ENCODE measurements at places on chromosomes 12 and 14.

GRCh38 chr12:50111395-50111692 lies 692 bp upstream of the COX14 start:
- DNase-seq = no peak

DNA sequence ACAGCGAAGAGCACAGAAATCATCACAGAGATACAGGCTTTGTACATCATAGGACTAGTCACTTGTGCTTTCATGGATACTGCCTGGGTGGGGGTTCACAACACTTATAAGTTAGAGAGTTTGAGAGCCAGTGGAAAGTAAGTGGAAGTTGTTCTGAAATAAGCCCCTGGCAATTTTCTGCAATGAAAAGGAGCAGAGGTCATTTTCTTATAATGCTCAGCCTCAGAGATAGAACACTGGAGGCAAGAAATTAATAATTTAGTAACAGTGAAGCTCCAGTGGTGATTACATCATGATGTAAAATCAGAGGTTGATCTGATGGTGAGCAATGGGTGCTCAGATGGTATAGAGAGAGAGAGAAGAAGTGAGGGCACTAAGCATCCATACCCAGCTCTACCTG lies 5.8 kb downstream of the KRT6A start:
- no peak for DNase-seq

GRCh38 chr12:12902036-12902435 lies 10.7 kb downstream of the GPRC5A start:
- DNase-seq = no peak

GRCh38 chr14:68516342-68516741 lies 276.5 kb downstream of the ZFP36L1 start:
- no peak for DNase-seq

DNA sequence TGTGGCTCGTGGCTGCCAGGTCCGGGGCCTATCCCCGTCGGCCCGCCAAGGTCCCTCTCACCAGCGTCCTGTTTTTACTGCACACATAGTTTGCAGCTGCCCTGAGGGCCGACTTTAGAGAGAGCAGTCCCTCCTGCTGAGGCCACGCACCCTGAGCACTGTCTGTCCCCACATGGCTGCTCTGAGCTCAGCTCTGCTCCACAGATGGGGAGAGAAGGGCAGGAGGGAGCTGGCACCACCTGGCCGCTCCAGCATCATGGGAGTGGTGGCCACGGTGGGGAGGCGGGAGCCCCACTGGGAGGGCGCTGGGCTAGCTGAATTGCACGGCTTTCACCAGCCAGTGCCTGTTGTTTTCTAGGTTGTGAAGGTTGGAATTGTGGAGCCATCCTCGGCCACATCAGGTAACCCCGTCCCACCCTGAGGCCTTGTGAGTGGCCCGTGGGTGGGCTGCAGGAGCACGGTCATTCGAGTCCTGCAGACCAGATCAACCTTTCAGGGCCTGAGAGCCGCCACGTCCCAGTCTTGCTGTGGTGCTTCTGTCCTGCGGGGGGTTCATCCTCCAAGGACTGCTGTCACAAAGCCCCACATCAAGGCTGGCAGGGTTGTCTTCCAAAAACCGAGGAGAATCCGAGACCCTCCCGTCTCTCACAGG lies 7.4 kb upstream of the TEX22 start:
- no peak for DNase-seq

GRCh38 chr14:68464711-68465110 lies 328.2 kb downstream of the ZFP36L1 start:
- no peak for DNase-seq

GRCh38 chr14:77044783-77045237 lies 16.3 kb upstream of the IRF2BPL start:
- no peak for DNase-seq

GRCh38 chr12:51870504-51870903 lies 17.4 kb upstream of the ANKRD33 start:
- no peak for DNase-seq

DNA sequence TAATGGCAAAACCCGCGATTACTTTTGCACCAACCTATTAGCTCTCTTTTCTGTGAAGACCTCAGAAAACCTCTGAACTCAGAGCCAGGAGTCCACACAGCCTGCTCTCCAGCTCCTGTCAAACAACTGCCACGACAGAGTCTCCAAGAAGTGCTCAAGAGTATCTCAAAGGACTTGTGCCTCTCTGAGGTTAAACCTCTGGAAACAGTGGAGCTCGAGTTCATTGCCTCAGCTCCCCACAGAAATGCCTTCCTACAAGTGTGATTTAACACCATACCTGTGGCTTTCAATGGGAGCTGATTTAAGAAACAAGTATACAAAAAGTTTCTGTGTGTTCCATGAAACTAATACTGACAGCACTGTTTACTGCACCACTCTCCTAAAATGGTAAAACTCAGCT lies 20.1 kb downstream of the ACTN1 start:
- no peak for DNase-seq

DNA sequence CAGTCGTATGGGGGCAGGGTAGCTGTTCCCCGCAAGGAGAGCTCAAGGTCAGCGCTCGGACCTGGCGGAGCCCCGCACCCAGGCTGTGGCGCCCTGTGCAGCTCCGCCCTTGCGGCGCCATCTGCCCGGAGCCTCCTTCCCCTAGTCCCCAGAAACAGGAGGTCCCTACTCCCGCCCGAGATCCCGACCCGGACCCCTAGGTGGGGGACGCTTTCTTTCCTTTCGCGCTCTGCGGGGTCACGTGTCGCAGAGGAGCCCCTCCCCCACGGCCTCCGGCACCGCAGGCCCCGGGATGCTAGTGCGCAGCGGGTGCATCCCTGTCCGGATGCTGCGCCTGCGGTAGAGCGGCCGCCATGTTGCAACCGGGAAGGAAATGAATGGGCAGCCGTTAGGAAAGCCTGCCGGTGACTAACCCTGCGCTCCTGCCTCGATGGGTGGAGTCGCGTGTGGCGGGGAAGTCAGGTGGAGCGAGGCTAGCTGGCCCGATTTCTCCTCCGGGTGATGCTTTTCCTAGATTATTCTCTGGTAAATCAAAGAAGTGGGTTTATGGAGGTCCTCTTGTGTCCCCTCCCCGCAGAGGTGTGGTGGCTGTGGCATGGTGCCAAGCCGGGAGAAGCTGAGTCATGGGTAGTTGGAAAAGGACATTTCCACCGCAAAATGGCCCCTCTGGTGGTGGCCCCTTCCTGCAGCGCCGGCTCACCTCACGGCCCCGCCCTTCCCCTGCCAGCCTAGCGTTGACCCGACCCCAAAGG lies 804 bp downstream of the GAPDH start:
- peak; percentile 65 for DNase-seq

GRCh38 chr14:60300019-60300418 lies 51.0 kb downstream of the PPM1A start:
- no peak for DNase-seq

- no peak for DNase-seq
These were observed 424.0 kb downstream of the RAD51B start for GRCh38 chr14:68243450-68244010.

- DNase-seq = no peak
These were observed 229.0 kb downstream of the SLC41A2 start for GRCh38 chr12:104729091-104729490.

GRCh38 chr12:62657363-62657632 lies 190.7 kb downstream of the MON2 start:
- DNase-seq = no peak

DNA sequence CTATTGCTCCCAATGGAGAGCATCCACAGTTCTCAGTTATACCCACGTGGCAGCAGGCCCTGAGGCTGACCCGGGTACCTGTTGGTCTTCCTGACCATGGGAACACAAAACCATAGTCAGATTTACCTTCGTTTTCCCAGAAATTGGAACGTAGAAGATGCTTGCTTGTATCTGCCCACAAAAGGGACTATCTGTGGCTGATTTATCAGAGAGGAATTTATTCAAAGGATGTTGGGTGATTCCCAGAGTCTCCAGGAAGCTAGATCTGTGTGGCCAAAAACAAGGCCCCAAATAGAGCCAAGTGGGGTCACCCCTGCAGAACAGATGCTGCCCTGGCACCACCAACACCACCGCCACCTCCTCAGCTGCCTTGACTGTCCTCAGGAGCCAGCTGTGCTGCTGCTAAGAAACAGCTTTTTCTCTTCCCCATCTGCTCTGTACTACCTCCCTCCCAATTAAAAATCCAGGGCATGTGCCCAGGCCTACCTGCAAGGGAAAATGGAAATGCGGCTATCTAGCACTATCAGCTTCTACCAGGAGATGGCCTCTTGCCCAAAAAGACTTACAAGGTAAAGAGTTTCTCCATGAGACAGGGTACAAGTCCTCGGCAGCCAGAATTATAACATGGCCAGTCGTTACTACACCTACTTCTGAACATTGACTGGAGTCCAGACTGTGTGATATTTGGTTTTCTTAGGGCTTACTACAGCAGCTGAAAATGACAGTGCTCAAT lies 128.6 kb upstream of the PLEKHG7 start:
- DNase-seq = no peak

Data from GM13977 (cell line).